ENCODE measurements at places on chromosomes 1 and 21.

DNA sequence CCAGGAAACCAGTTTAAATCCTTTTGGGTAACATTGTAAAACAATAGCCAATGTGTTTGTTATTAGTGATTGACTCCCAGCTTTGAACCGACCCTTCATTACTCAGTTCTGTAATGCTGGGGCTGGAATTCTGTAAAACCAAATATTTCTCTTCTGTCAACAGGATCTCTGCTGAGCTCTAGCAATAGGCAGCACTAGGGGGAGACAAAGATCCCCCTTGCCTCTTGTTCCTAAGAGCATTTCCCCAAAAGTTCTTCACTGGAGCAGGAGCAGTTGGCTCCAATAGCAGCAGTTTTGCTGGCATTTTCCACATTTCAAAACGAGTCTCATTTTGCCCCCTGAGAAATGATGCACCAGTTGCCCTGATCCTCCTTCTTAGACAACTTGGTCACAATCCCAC, 1671.1 kb downstream of the MRPL39 start:
- peak; percentile 47 for DNase-seq

GRCh38 chr1:173266841-173267240, 59.7 kb upstream of the TNFSF4 start:
- no peak for DNase-seq

- no peak for DNase-seq
Observed at GRCh38 chr1:228378873-228379460, 27.7 kb downstream of the TRIM11 start.

DNA sequence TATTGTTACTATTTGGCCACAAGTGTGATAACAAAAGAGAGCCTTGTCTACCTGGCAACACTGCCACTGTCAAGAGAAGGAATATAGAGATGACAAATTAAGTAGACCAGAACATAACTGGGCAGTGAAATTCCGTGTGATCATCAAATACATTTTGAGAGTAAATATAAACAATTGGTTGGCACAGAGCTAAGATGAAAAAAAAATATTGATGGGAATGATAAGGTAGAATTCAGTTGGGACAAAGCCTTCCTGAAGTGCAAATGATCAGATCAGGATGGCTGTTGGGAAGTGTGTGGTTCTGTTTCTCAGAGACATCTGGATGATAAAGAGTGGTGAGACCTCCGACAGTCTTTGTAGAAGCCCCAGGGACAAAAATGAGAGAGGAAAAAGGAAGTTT, 205.5 kb upstream of the CAMK1G start:
- DNase-seq: no peak

DNA sequence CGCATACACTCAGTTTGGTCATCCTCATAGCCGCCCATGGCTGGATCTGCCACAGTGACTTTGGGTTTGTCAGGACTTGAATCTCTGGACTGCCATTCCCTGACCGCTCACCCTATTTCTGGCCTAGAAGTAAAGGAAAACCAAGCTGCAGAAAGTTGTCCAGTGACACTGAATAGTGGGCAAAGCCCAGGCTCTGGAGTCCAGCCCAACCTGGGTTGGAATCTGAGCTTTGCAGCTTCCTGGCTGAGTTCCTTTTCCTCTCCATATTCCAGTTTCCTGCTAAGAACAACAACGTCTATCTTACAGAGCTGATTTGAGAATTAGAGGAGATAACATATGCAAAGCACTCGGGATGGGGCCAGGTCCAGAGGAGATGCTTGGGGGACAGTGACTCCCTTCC, 15.6 kb upstream of the EIF4G3 start:
- no peak for DNase-seq

GRCh38 chr1:116966791-116967190, 34.8 kb upstream of the CD101 start:
- DNase-seq: no peak

DNA sequence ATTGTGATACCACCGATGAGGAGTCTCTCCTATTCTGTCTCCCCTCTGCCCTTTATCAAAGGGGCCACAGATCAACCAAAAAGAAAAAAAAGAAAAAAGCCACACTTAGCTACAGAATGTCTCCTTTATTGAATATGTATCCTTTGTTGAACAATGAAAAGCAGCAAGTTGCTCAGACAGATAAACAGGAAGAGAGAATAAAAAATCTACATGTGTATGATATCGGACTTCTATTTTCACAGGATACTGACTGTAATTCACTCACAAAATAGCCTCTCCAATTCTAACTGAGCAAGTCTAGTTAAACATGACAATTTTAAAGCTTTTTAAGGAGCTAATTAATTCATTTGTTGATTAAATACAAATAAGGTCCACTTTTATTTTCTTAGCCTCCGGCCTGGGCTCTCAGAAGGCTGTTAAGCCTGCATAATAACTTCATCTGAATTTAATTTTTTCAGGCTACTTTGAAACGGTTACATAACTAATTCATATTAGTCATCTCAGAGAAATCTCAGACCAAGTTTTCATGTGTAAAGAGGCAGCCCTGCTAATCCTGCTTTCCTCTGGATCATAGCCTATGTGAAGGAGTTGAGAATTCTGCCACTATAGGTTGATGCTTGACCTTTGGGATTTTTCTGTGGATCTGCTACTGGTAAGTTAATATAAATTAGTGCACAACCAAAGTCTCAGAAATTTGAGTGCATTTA, 304.1 kb upstream of the NR5A2 start:
- DNase-seq: no peak

DNA sequence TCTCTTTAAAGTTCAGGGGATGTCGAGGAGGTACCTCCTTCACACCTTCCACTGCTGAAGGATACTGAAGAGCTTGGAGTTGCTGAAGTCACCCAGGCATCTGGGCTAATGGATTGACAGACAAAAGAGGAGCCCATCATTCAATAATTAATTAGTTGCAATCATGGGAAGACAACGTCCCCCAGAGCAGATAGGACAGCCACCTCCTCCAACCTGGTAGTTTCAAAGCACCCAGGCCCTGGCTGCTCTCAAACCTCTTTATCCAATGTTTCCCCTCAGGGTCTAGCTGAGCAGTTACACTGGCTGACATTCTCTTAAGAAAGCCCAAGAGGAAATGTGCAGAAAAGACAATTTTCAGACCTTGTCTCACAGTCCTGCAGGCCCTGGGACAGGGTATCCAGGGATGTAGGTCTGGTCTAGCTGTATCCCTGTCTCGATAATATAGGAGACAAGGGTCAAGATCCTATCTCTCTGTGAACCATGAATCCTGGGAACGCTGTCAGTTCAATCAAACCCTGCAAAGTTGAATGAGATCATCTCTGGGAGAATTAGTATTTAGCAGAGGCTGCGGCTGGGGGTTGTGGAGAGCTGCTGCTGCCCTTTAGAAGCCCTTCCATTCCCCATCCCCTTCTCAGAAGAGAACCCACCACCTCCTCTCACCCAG, 1.1 kb downstream of the TSPAN2 start:
- no peak for DNase-seq

- DNase-seq: no peak
Observed at GRCh38 chr21:45642122-45642813, 1.3 kb upstream of the PCBP3 start.

- DNase-seq: peak; percentile 64
Observed at GRCh38 chr1:172472495-172472894, 28.6 kb upstream of the PIGC start.

GRCh38 chr1:214830941-214831340, 227.9 kb downstream of the CENPF start:
- DNase-seq: no peak

DNA sequence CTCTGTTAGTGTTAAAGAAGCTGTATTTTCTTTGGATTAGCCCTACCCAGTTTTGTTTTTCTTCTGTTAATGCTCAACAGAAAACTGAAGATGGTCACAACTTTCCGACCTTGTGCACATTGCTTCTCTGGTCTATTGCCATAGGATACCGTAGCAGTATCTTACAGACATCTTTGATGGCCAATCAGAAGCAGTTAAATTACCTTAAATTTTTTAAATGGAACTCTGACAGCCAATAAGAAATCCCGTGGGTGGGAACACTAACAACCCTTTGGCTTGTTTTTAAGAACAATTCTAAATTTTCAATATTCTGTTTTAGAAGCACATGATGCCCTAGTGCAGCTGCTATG, 17.2 kb downstream of the NFYC start:
- peak; percentile 83 for DNase-seq

DNA sequence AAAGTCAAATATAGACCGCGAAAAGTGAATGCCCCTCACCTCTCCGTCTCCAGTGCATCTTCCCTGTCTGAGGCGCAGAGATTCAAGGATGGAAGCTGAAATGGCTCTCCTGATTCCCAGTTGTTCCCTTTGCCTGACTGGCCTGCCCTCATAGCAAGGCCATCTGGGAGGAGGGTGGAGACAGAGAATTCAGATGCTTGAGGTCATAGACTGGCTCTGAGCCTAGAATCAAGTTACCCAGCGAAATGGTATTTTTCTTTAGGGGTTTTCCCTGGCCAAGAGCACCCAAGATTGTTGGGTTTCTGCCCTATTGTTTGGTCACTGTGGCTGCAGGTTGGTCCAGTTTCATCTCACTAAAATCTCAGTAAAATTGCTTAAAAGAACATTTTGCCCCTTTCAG, 7.2 kb downstream of the METTL13 start:
- no peak for DNase-seq

DNA sequence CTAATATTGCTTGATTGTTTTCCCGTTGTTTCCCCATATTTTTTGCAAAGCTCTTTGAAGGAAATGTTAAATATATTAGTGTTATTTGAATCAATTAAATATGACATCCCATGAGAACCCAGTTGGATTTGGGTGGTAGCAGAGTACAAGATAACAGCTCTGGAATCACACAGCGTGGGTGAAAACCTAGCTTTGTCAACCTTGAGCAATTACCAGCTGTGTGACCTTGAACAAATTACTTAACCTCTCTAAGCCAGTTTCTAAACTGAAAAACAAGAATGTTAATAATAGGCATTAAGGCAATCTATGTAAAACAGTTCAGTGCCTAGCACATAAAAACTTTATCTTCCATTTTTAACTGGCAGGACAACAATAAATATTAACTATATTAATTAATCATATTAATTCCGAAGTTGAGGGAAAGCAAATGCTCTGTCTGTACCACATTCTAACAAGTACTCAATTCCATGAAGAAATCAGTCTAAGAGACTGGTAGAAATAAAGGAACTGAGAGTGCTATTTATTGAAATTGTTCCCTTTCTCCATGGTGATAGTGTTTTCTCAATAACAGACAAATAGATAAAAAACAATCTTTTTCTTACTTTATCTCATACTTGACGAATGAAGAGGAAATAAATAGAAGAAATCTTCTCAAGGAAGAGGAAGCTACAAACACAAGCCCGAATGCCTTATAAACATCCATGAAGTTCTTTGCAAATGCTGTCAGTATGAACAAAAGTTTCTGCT, 27.0 kb downstream of the DNASE2B start:
- peak; percentile 84 for DNase-seq

DNA sequence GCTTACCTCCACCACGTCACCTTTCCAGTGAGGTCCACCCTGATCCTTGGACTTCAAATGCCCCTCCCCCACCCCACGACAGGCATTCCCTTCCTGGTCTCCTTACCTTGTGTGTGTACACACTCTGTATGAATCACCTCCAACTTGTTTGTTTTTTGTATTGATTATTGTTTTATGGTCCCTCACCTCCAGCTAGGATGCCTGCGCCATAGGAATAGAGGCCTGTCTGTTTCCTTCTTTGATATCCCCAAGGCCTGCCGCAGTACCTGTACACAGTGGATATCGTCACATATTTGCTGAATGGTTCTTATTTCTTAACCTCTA, 219.6 kb upstream of the POU3F1 start:
- DNase-seq: no peak

GRCh38 chr1:77227381-77227780, 8.2 kb upstream of the PIGK start:
- DNase-seq: peak; percentile 43

DNA sequence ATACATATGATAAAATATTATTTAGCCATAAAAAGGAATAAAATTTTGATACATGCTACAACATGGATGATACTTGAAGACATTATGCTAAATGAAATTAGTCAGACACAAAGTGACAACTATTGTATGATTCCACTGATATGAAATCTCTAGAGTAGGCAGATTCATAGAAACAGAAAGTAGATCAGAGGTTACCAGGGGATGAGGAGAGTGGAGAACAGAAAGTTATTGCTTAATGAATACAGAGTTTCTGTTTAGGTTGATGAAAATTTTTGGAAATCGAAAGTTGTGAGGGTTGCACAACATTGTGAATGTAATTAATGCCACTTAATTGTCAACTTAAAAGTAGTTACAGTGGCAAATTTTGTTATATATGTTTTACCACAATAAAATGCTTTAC, 315.7 kb upstream of the USP25 start:
- peak; percentile 91 for DNase-seq

DNA sequence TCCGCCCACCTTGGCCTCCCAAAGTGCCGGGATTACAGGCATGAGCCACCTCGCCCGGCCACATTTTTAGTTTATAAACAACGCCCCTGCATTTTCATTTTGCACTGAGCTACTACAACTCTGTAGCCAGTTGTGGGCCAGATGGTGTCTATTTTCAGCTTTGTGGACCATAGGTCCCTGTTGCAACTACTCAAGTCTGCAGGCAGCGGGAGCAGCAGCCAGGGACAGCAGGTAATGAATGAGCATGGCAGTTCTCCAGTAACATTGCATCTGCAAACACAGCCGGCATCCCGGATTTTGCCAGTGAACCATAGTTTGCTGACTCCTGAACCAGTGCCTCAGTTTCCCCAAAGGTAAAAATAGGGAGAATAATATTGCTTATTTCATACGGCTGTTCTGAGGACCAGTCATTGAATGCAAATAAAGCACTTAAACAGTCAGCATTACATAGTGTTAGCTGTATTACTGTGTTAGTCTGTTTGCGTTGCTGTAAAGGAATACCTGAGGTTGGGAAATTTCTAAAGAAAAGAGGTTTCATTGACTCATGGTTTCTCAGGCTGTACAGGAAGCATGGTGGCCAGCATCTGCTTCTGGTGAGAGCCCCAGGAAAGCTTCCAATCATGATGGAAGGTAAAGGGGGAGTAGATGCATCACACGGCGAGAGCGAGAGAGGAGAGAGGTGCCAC, 65.5 kb upstream of the SLC45A1 start:
- DNase-seq: no peak

DNA sequence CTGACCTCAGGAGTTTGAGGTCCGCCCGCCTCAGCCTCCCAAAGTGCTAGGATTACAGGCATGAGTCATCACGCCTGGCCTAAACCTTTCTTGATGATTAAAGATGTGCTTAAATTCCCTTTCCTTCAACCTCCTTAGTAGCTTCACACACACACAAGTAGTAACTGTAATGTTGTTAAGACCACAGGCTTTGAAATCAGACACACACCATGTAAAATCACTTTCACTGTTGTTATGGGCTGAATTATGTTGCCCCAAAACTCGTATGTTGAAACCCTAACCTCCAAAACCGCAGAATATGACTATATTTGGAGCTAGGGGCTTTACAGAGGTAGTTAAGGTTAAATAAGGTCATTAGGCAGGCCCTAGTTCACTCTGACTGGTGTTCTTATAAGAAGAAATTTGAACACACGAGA, 180.2 kb downstream of the NR5A2 start:
- DNase-seq: peak; percentile 97

GRCh38 chr1:32159189-32159588, 20.3 kb upstream of the TXLNA start:
- DNase-seq: no peak

GRCh38 chr1:1360506-1361169, 2.3 kb upstream of the MXRA8 start:
- DNase-seq: no peak

- DNase-seq: no peak
Observed at GRCh38 chr1:231636157-231636556, 9.6 kb downstream of the DISC1 start.
